ENCODE measurements at places on chromosomes 1 and 21.

- DNase-seq, result no peak
These were observed 177.7 kb downstream of the C1orf94 start for GRCh38 chr1:34354367-34354766.

GRCh38 chr1:67704351-67704750 is 19.4 kb downstream of the GADD45A start:
- no peak for DNase-seq

GRCh38 chr21:44298301-44298700 is 1.6 kb upstream of the PFKL start:
- DNase-seq, result no peak

DNA sequence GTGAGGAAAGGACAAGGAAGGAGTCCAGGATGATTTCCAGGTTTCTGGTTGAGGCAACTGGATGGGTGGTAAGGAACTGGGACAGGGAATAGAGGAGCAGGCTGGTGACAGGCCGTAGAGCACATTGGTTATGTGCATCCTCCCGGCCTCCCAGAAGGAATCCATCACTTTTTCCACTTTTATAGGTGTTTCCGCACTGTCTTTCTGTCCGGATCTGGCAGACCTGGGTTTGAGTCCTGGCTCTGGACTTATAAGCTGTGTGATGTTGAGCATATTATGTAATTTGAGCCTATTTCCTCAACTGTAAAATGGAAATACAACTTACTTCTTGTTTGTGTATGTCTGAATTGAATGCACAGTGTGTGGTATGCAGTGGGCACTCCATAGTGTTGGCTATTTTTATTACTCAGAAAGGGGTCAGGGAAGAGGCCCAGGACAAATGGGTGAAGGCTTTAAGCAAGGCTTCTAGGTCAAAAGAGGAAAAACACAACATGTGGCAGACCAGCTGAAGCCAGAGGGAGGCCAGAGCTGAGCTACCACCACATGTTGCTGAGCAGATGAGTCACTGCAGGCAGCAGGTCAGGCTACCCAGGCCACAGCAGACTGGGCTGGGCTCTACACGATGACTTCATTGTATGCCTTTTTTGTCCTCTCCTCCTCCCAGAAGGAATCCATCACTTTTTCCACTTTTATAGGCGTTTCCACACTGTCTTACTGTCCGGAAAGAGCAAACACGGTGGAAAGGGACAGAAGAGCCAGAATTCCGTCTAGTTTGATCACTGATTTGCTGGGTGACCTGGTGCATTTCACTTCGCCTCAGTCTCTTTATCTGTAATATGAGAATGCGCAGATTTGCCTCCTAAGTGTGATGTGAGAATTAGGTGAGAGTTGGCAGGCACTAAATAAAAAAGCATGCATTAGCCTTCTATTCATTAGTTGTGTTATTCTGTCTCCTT is 791 bp upstream of the MAST2 start:
- no peak for DNase-seq

- no peak for DNase-seq
These were observed 69.9 kb downstream of the PGBD5 start for GRCh38 chr1:230356190-230356589.

DNA sequence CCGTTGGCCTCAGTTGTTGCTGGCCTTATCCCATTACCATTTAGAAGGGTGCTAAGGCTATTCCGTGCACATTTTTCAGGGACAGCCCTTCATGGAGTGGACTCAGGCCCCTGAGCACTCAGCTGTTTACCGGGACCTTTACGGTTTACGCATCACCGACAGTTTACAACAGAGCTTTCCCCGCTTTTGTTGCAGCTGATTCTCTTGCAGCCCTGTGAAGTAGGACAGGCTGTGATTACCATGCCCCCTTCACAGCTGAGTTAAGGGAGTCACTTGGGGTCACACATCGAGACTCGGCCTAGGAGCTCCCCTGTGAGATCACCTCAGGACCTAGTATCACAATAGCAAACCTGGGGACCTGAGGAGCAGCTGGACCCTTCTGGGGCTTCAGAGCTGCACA is 41.9 kb downstream of the PTPRF start:
- DNase-seq, result no peak

Measured in stimulated activated CD8-positive, alpha-beta memory T cell treated with anti-CD3 and anti-CD28 coated beads, Interleukin-7, amount 100 ng/mL, for 48 hours (primary cell).